ENCODE measurements at places on chromosomes 6 and 20.
A peak's percentile ranks its signal among the peaks of the same experiment; 100 is the strongest.

GRCh38 chr6:157198425-157199279 lies 124.7 kb downstream of the TMEM242 start:
- no peak for DNase-seq
- peaks cover 16% of the 10 kb centered on the region for H3K36me3 ChIP-seq

- H3K4me1 ChIP-seq = no peaks in the 10 kb centered on the region
- H3K36me3 ChIP-seq = no peaks in the 10 kb centered on the region
- H3K4me3 ChIP-seq = no peak overlapping the region
- no peak overlapping the region for H3K27ac ChIP-seq
- no peaks in the 10 kb centered on the region for H3K27me3 ChIP-seq
These were observed 260.4 kb downstream of the TBX18 start for GRCh38 chr6:84504025-84504424.

- no peak overlapping the region for H3K4me3 ChIP-seq
- no peak for DNase-seq
- no peaks in the 10 kb centered on the region for H3K27me3 ChIP-seq
- H3K36me3 ChIP-seq = peaks cover 53% of the 10 kb centered on the region
- no peak overlapping the region for H3K27ac ChIP-seq
- no peaks in the 10 kb centered on the region for H3K4me1 ChIP-seq
These were observed 163.1 kb downstream of the ISM1 start for GRCh38 chr20:13384132-13384531.

- H3K27ac ChIP-seq = no peak overlapping the region
- no peaks in the 10 kb centered on the region for H3K36me3 ChIP-seq
- H3K4me3 ChIP-seq = no peak overlapping the region
- no peak for DNase-seq
- peaks cover 6% of the 10 kb centered on the region for H3K27me3 ChIP-seq
These were observed 28.4 kb downstream of the DCDC2 start for GRCh38 chr6:24329451-24329850.

DNA sequence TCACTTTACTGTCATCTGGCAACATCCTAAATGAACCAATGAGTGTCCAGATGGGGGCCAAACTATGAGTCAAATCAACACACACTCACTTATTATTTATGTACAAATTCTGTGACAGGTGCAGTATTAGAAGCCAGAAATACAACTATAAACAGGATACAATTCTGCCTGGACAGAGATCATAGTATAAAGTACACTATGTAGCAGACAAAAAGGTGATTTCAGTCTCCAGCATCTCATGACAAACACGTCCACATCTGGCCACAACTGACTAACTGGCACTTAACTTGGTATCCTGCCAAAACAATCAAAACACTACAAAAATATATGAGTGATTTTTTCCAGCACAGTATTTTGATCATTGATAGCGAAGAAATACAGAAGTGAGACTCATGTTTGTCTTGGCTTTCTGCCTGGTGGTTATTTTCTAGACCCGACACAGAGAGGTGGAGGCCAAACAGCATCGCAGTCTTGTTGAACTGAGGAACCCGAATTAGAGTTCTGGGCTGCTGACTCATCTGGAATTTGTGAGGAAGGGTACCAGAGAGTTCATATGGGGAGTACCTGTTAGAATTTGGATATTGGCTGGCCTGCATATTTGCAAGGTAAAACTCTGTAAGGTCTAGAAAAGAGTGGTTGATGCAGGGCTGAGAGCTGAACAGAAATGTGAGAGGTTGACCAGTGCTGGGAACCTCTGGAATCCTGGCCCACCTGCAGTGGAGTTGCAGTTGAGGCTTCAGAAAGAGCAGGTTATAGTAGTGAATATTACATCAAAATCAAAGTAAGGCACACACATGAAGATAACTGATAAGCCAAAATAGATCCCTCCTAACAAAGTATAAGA lies 475.2 kb downstream of the PTPRT start:
- no peaks in the 10 kb centered on the region for H3K4me1 ChIP-seq
- no peaks in the 10 kb centered on the region for H3K36me3 ChIP-seq
- no peak overlapping the region for H3K27ac ChIP-seq
- DNase-seq = no peak
- H3K4me3 ChIP-seq = no peak overlapping the region
- H3K27me3 ChIP-seq = no peaks in the 10 kb centered on the region

GRCh38 chr6:33247977-33248642 lies 23.6 kb downstream of the VPS52 start:
- peaks cover 3% of the 10 kb centered on the region for H3K27me3 ChIP-seq
- peak overlapping the region; percentile 90 for H3K27ac ChIP-seq
- DNase-seq = peak; percentile 94
- H3K4me3 ChIP-seq = peak overlapping the region; percentile 88
- peaks cover 28% of the 10 kb centered on the region for H3K36me3 ChIP-seq
- peaks cover 43% of the 10 kb centered on the region for H3K4me1 ChIP-seq
